ENCODE measurements at places on chromosomes 11 and 22.

- DNase-seq, result no peak
Measured at GRCh38 chr11:17471501-17471900, 5.1 kb downstream of the ABCC8 start.

- no peak for DNase-seq
Measured at GRCh38 chr22:40258017-40258416, 80.3 kb downstream of the TNRC6B start.

DNA sequence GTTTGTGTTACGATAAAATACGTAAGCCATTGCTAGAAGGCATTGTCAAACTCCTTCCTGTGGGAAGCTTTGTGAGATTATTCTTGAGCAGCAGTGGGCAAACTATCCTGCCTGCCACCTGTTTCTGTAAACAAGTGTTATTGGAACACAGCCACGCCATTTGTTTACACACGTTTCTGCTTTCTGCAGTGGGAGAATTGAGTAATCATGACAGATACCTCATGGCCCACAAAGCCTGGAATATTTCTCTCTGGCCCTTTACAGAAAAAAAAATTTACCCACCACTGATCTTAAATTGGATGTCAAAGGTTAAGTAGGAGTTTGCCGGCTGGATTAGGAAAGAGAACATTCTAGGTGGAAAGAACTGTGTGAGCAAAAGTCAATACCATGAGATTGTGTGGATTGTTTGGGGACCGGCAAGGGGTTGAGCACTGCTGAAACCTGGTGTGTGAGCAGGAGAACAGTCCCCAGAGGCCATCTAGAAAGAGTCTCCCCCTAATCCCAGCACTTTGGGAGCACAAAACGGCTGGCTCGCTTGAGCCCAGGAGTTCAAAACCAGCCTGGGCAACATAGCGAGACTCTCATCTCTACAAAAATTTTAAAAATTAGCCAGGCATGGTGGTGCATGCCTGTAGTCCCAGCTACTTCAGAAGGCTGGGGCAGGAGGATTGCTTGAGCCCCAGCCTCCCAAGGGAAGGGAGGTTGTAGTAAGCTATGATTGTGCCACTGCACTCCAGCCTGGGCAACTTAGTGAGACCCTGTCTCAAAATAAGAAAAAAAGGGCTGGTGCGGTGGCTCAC lies 6.0 kb upstream of the PLA2G6 start:
- DNase-seq, result no peak

GRCh38 chr11:2903672-2904011 lies 18.1 kb upstream of the CDKN1C start:
- no peak for DNase-seq

DNA sequence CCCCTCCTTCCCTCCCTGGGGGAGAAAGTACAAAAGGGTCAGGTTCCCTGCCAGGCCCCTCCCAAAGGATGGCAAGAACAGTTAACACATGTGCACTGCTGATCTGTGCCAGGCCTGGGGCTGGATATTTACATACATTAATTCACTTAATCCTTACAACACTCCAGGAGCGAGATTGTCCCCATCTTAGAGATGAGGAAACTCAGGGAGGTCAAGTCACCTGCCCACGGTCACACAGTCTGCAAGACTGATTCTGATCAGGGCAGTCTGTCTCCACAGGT lies 36.5 kb downstream of the NECTIN1 start:
- no peak for DNase-seq

DNA sequence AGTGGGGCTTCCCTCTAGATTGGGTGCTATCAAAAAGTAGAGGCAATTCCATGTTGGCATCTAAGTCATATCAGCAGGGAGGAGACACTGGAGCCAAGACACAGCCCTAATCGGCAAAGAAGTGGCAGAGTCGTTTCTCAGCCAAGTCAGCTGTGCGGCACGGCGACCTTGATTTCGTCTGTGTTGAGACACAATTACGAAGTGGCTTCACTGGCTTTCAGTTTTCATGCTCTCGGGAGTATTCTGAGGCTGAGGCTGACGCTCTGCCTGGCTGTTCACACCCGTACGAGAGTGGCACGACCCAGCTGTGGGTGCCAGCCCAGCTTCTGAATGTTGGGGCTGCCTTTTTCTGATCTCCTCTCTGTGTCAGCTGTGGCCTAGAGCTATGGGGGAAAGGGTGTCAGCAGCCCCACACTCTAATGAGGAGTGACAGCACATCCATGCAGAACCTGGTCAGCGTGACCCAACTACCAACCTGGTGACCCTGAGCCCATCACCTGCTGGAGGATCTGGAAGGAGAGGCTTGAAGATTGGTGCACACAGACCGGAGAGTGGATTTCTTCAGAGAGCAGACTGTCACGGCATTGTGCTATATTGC lies 105.7 kb upstream of the TMEM45B start:
- no peak for DNase-seq

GRCh38 chr11:44189986-44190882 lies 94.8 kb downstream of the EXT2 start:
- no peak for DNase-seq

GRCh38 chr11:107683061-107683460 lies 28.8 kb downstream of the SLN start:
- DNase-seq, result no peak

DNA sequence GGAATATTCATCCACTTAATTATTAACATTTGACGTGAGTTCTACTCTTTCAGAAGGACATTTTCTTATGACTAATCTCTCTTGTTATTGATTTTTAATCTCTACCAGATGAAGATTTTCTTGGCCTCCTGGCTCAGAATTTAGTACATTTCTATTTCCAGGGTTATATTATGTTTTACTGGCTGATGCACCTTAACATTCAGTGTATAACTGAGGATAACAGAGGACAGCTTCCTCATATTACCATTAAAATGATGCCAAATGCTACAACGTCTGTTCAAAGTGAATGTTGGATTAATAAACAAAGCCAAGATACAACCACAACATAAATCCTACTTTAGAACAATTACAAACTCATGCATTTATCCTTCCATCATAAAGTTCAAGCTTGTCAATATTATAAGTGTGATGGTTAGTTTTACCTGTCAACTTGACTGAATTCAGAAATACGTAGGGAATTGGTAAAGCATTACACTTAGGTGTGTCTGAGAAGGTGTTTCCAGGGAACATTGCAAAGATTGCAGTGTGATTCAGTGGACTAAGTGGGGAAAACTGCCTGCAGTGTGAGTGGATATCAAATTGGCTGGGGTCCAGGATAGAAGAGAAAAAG lies 485.2 kb downstream of the LRRC4C start:
- no peak for DNase-seq

DNA sequence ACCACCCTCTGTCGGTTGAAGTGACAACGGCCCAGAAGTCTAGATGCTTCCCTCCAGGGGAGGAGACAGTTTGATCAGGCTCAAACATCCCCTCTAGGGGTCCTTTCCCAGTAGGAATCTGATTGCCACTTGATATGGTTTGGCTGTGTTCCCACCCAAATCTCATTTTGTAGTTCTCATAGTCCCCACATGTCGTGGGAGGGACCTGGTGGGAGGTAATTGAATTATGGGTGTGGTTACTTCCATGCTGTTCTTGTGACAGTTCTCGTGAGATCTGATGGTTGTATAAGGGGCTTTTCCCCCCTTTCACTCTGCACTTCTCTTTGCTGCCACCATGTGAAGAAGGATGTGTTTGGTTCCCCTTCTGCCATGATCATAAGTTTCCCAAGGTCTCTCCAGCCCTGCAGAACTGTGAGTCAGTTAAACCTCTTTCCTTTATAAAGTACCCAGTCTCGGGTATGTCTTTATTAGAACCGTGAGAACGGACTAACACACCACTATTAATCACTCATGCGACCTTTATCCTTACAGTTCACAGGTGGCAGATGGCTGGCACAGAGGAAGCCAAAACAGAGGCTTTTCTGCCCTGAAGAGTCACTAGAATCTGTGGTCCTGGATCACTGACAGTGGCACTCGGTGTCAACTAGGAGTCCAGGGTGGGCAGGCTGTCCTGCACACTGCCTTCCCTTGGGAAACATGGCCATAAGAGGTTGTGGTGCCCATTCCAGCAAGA lies 21.6 kb downstream of the ASPHD2 start:
- DNase-seq, result no peak

DNA sequence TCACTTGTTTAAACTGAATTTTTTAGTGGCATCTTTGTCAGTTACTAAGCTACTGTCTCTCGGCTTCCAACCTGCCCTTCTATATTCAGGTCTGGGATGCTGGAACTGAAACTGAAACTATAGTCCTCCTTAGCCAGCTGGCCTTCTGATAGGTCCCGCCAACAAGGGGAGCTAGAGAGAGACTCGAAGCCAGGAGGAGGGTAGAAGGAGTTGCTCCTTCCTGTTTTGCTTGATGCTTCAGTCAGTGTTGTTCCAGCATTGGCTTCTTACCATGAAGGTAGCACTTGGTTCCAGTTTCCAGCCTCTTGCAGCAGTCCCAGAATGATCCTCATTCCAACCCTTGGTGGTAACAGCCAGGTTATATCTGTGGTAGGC lies 32.9 kb upstream of the HORMAD2 start:
- DNase-seq, result no peak

- DNase-seq, result no peak
Measured at GRCh38 chr11:47732271-47732670, 17.1 kb upstream of the AGBL2 start.

DNA sequence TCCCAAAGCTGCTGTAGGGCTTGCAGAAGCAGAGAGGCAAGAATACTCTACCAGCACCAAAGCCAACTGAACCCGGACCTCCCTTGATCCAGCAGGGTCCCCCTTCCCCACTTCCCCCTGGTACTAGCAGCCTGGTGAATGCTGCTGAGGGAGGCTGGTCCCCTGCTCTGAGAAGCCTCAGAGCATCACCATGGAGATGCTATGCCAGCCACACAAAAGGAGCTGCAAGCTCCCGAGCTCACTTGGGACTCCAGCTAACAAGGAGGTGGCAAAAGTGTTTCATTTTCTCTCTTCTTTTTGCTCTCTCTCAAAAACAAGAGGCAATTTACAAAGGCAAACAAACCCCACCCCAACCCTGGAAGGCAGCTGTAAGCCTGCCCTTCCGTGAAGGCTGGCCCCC lies 509.8 kb downstream of the BUD13 start:
- DNase-seq, result no peak

- no peak for DNase-seq
Measured at GRCh38 chr11:48020092-48020755, 39.9 kb downstream of the PTPRJ start.

GRCh38 chr11:128086794-128087193 lies 500.6 kb downstream of the ETS1 start:
- DNase-seq, result no peak

- no peak for DNase-seq
Measured at GRCh38 chr11:42249956-42250355, 790.5 kb upstream of the LRRC4C start.

DNA sequence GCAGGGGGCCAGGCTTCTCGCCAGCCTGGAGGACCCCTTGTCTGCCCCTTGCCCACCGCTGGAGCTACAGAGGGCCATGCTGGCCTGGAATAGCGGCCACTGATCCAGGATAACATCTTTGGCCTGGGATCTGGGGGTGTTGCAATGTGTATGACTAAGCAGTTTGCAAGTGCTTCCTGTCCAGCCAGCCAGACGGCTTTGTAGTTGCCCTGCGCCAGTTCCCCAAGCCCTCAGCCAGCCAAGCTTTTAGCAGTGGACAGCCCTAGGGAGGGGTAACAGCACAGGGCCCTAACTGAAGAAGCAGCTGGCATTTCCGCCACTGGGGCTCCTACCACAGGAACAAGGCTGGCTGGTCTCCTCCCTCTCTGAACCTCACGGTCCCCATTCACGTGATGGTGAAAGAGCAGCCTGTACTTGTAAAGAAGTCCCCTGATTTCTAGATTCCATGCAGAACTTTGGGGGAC lies 32.1 kb downstream of the UQCR10 start:
- peak; percentile 86 for DNase-seq

DNA sequence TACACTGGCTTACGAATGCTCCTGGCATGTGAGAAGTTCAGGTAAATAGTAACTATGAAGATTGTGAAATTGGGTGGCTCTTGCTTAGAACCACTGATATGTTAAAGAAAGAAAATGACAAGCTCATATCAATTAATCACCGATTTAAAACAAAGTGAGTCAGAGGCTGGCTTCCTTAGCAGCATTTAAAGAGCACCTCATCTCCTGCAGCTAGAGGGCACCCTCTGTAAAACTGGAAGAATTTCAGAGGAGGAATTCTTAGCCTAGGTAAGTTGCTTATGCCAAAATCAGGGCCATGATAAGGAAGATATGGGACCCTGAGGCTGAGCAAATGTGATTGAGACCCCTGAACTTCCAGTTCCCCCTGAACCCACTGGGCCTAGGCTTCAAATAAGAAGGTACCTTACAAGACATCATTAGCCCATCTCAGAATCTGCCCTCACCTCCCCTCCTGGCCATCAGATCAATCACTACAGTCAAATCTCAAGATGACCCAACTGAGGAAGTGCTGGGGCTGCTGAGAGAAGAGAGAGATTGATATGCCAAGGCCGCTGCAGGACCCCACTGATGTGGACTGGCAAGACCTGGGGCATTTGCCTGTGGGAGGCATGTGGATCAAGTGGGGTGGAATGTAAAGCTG lies 8.6 kb upstream of the CD3E start:
- no peak for DNase-seq

DNA sequence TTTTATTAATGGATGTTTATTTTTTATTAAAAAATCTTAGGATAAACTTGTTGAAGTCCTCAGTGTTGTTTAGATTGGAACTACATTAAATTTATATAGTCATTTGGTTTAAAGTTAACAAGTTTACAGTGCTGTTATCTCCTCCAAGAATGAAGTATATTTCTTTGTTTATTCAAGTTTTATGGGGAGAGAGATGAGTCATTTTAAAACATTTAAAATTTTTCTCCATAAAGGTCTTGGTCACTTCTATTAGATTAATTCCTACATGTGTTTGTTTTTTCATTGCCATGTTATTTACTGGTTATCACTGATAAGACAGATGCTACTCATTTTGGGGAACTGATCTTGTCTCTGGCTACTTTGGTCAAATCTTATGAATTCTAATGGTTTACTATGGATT lies 429.6 kb downstream of the METTL15 start:
- DNase-seq, result no peak

DNA sequence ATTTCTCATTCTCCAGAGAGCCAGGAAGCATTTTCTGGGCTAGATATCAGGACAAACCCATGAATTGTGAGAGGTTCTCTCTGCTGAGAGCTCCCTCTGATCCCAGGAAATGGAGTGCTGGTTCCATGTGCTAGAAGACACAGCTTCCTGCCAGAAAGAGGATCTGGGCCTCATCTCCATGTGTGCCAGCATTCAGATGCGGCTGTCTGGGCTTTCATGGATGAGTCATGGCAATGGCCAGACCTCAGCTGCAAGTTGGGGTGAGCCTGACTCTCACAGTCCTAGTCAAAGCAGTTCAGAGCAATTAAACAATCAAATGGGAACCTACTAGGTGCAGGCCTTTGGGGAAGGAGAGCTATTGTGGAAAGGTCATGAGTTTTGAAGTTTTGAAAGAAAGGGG lies 82.3 kb upstream of the EED start:
- DNase-seq, result peak; percentile 58

- DNase-seq, result no peak
Measured at GRCh38 chr22:17767233-17768065, 6.8 kb downstream of the BID start.
